ENCODE measurements at places on chromosomes 2 and 18. TPM values are rescaled to one million over a fixed set of nuclear protein-coding genes. Genes with fewer than 3 reads are reported as not detected.

MMADHC gene
- total RNA-seq, result 98.1 TPM

GKN2 gene
- 3.7 TPM for total RNA-seq

DTNA gene
- total RNA-seq, result 0.17 TPM

PTRHD1 gene
- 60.4 TPM for total RNA-seq

MTHFD2 gene
- total RNA-seq, result 166 TPM

PTH2R gene
- not detected for total RNA-seq

BMP10 gene
- not detected for total RNA-seq

MAPRE3 gene
- 12.2 TPM for total RNA-seq

RUFY4 gene
- total RNA-seq, result not detected

POTEJ gene
- not detected for total RNA-seq

AQP12B gene
- not detected for total RNA-seq

LYG1 gene
- total RNA-seq, result 1.6 TPM

PKDCC gene
- 32.9 TPM for total RNA-seq

TGOLN2 gene
- total RNA-seq, result 96.3 TPM

GRP gene
- total RNA-seq, result not detected
